ENCODE measurements at places on chromosomes 1 and 21.

- peak; percentile 63 for DNase-seq
These were observed at the start of gene SLC6A9 for GRCh38 chr1:44031252-44032169. TSS of gene SLC6A9 (minus strand) at chr1:44031462. CDS start at chr1:44024277, 7,185 bp downstream.

GRCh38 chr21:20591284-20591683 lies 406.9 kb upstream of the NCAM2 start:
- DNase-seq = no peak

DNA sequence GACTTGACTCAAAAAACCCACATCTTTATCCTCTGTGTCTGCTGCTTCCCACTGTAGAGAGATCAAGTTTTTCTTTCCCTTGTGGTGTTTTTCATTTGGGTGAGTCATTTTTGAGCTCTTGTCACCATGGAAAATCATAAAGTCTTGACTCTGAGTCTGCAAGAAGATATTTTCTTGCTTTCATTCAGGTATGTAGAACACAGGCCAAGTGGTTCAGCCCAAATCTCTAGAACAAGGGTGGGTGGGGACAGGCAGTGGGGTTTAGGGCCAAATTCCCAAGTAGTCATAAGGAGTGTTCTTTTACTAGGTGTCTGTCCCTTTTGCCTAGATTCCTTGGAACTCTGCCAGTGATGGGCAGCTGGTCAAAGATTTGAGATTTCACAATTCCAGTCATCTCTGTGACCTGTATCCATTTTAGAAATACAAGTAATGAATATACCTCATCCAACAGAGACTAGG lies 21.5 kb upstream of the ARHGAP29 start:
- no peak for DNase-seq

- DNase-seq = no peak
These were observed 93.6 kb upstream of the ACTRT2 start for GRCh38 chr1:2927393-2928360.

GRCh38 chr1:69523461-69523860 lies 44.3 kb upstream of the LRRC7 start:
- no peak for DNase-seq

GRCh38 chr1:54405898-54406293 lies 298 bp downstream of the SSBP3 start:
- no peak for DNase-seq

- no peak for DNase-seq
These were observed 21.9 kb upstream of the ALDH4A1 start for GRCh38 chr1:18924221-18924691.

- peak; percentile 99 for DNase-seq
These were observed 50.3 kb upstream of the USP1 start for GRCh38 chr1:62386351-62387121.

DNA sequence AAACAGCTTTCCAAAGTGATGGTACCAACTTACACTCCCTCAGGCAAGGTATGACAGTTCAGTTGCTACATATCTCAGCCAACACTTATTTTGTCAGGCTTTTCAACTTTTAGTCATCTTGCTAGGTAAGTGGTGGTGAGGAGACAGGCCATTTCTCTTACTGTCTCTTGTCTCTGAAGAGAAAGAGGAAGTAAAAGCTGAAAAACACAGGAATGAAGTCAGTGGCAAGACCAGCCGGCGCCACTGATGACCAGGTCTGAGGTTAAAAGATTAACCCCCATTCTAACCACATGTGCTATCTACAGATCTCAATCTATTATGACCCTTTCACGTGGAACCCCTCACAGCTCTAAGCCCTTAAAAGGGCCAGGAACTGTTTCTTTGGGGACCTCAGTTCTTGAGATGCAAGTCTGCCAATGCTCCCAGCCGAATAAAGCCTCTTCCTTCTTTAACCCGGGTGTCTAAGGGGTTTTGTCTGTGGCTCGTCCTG lies 4.2 kb downstream of the ADCY10 start:
- no peak for DNase-seq

DNA sequence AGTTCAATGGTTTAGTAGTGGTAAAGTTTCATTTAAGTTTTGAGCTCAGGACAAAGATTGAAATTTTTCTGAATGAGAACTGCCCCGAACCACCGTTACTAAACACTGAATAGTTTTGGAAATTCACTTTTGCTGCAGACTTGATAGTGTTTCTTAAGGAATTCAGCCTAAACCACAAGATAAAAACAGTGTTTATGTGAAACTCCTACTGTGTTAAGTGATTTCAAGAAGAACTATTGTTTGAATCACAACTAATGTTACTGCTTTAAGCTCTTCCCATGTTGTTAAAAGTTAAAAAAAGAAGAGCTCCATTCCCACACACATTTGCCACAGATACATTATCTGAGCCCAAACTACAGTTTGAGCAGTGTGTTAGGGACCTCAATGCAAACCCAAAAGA lies 159.2 kb downstream of the DYRK1A start:
- no peak for DNase-seq

DNA sequence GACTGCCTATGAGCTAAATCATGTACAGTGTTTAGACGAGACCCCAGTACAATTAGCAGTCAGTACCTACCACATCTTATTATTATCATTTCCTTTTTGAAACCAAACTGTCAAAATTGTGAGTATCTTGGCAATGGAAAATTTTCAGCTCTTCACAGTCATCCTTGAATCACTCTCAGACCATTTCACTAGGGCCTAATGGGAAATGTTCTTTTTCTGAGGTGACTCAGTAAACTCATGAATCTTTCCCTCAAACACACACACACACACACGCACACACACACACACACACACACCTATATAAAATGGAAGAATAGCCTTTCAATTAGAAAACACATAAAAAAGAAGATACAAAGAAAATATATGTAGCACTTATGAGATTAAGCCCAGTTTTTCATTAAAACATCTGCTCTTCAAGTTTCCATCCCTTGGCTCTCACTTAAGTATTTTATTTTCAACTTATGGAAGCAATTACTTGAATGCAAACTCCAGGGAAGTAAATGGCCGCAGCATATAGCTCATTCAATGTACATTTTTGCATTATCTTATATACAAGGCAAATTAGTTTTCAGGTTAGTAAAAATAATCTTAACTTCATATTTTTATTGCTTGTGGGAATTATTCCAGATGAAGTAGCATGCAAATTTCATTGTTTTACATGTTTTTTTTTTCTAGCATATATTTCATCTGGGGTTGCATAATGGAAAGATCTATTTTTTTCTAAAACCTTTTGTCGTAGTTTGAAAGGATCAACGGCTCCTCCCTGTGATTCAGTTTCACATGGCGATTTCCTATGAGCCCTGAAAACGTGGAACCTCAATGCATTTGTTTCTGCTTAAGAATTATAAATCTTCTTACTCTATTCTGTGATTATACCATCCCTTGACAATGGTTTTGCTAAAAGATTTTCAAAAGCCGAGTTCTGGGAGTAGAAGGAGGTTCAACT lies 46.3 kb upstream of the TMPRSS15 start:
- peak; percentile 48 for DNase-seq

DNA sequence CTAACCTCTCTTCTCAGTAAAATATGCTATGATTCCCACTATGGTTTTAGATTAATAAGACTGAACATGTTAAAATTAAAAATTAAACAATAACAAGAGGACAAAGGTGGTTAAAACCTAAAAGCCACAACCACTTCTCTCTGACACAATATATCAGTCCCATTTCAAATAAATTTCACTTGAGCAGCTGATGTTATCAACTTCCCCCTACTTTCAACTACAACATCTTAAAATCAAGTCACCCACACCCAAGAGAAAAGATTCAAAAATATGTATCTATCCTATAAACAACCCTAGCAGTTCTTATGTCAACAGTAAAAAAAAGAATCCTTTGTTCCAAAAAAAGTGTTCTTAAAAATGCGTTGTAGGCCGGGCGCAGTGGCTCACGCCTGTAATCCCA lies 7.5 kb downstream of the PUM1 start:
- DNase-seq = no peak

- DNase-seq = no peak
These were observed 149.4 kb downstream of the RERE start for GRCh38 chr1:8667869-8668594.

DNA sequence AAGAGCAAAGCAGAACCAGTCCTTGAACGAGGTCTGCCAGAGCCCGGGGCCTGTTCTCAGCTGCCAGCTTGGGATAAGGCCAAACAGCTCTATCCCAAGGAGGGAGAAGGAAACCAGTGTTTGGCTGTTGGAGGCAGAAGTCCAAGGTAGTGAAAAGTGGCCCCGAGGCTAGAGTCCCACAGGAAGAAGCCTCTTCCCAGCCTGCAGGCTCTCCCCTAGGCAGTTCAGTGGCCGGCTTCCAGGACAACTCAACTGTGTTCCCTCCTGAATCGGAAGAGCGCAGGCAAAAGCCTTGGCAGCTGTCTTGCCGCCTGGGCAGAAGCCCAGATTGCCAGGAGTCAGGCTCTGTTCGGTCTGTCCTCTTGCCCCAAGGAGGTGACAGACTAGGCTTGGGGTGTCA lies 19.3 kb downstream of the QSOX1 start:
- no peak for DNase-seq

- no peak for DNase-seq
These were observed 72.4 kb upstream of the IFNAR2 start for GRCh38 chr21:33157303-33157702.
